Nephron progenitor cell (in vitro differentiated cells): ENCODE measurements at places on chromosomes 6 and 20.

GRCh38 chr20:58698741-58699622 lies 6.4 kb downstream of the NPEPL1 start:
- no peak overlapping the region for H3K4me3 ChIP-seq
- DNase-seq, result no peak
- H3K36me3 ChIP-seq, result peaks cover 42% of the 10 kb centered on the region
- H3K4me1 ChIP-seq, result peaks cover 9% of the 10 kb centered on the region
- H3K27me3 ChIP-seq, result no peaks in the 10 kb centered on the region

DNA sequence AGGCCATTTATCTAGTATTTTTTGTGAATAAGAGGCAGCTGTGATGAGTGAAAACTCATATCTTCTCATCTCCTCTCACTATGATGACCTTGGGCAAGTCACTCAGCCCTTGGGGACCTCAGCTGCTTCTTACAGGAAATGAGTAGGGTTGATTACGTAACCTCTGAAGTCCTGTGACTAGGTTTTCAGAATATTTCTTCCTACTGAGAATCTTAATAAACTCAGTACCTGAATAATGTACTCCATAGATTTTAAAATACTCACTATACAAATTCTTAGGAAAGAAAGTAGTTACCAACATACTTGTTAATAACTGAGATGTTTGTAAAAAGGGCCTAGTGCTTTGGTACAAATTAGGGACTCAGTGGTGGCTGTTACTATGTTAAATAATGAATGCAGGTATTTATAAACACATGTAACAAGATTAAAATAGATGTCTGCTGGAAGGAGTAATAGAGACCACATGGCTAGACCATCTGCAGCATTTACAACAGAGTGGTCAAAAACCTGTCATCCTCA lies 60.9 kb downstream of the RPRD1B start:
- no peak for DNase-seq
- peak overlapping the region; percentile 53 for H3K27ac ChIP-seq
- H3K36me3 ChIP-seq, result peaks cover 8% of the 10 kb centered on the region
- H3K4me3 ChIP-seq, result no peak overlapping the region

- H3K4me3 ChIP-seq, result no peak overlapping the region
- H3K36me3 ChIP-seq, result peaks cover 7% of the 10 kb centered on the region
- no peak for DNase-seq
- no peak overlapping the region for H3K27ac ChIP-seq
These were observed 75.1 kb upstream of the AFDN start for GRCh38 chr6:167751579-167752115.

- peaks cover 13% of the 10 kb centered on the region for H3K36me3 ChIP-seq
- no peak overlapping the region for H3K27ac ChIP-seq
- peak; percentile 92 for DNase-seq
These were observed 222.0 kb upstream of the PDE10A start for GRCh38 chr6:165884813-165885765.

- no peak overlapping the region for H3K4me3 ChIP-seq
- H3K27ac ChIP-seq, result no peak overlapping the region
- H3K4me1 ChIP-seq, result no peaks in the 10 kb centered on the region
- no peaks in the 10 kb centered on the region for H3K36me3 ChIP-seq
- no peak for DNase-seq
These were observed 766.0 kb downstream of the KIF16B start for GRCh38 chr20:15807271-15807670.

- H3K4me1 ChIP-seq, result no peaks in the 10 kb centered on the region
- no peaks in the 10 kb centered on the region for H3K36me3 ChIP-seq
- no peak for DNase-seq
- H3K27ac ChIP-seq, result no peak overlapping the region
These were observed 37.9 kb upstream of the IRAK1BP1 start for GRCh38 chr6:78829407-78829806.

GRCh38 chr20:11791835-11792567 lies 125.7 kb upstream of the BTBD3 start:
- DNase-seq, result no peak
- peaks cover 51% of the 10 kb centered on the region for H3K4me1 ChIP-seq
- H3K27ac ChIP-seq, result peak overlapping the region; percentile 79
- peaks cover 2% of the 10 kb centered on the region for H3K27me3 ChIP-seq

- H3K27ac ChIP-seq, result no peak overlapping the region
- H3K4me3 ChIP-seq, result no peak overlapping the region
- H3K4me1 ChIP-seq, result peaks cover 39% of the 10 kb centered on the region
- DNase-seq, result no peak
- no peaks in the 10 kb centered on the region for H3K27me3 ChIP-seq
- H3K36me3 ChIP-seq, result peaks cover 23% of the 10 kb centered on the region
These were observed 115.6 kb downstream of the MTHFD1L start for GRCh38 chr6:150981095-150981494.

DNA sequence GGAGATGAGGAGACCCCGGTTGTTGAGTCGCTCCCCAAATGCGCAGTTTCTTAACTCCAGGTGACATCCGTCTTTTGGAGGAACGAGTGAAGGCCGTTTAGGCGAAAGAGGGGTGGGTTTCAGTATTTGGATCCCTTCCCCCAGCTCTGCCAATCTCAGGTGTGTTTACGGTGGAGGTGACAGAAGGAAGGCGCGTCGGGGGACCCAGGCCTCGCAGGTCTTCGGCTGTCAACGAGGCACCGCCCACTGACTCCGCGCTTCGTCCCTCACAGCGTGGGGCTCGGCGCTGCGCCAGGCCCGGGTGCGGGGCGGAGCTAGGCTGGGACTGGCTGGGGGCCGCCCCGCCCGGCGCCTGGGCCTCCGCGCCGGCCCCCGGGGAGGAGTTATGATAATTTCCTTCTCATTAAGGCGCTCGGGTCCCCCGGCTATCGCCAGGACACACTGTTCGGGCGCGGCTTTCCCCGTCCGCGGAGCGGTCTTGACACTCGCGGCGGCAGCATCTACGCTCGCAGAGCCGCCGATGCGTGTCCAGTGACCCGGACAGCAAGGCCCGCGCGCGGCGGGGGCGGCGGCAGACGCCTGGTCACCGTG lies at the start of gene TFAP2C:
TSS of gene TFAP2C (plus strand) at position 434 of the 591 bp plus-strand sequence. CDS start 239 bp downstream, outside the sequence.
- H3K27me3 ChIP-seq, result peaks cover 98% of the 10 kb centered on the region
- DNase-seq, result peak; percentile 84
- peak within 1 kb of the TSS; percentile 79 for H3K4me3 ChIP-seq
- peaks cover 26% of the 10 kb centered on the region for H3K4me1 ChIP-seq

GRCh38 chr6:116316772-116317467 lies 37.2 kb upstream of the TSPYL1 start:
- H3K4me1 ChIP-seq, result peaks cover 3% of the 10 kb centered on the region
- no peak for DNase-seq
- H3K36me3 ChIP-seq, result no peaks in the 10 kb centered on the region
- H3K4me3 ChIP-seq, result no peak overlapping the region

DNA sequence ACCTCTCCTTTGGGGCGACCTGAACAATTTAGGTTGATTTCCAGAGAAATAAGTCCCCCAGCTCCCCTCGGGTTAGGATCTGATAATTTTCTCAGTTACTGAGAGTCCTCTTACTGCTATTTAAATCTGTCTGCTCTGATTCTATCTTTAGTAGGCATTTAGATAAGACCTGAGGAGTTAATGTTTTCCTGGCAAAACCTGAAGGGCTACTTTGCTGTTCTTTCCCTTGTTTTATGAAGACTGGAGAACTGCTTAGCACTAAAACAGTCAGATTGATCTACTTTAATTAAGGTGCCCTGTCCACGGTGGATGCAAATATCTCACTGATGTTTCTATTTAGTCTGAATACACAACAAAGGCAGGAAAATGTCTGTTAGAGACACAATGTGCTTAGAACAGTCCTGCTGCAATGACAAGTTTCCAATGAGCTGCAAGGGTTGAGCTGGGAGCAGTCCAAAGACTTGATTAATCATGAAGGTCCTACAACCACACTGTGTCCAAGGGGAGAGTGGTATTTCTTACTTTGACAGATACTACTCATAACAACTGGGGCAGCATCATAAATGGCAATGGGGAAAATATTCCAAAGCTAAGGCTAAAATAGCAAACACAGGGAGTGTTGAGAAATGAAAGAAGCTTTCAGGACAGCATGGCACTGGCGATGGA lies 15.7 kb downstream of the ADTRP start:
- no peak overlapping the region for H3K27ac ChIP-seq
- no peak for DNase-seq
- H3K27me3 ChIP-seq, result peaks cover 8% of the 10 kb centered on the region
- peaks cover 29% of the 10 kb centered on the region for H3K4me1 ChIP-seq
- H3K4me3 ChIP-seq, result no peak overlapping the region
- no peaks in the 10 kb centered on the region for H3K36me3 ChIP-seq

GRCh38 chr6:47789553-47789952 lies 7.7 kb downstream of the OPN5 start:
- H3K4me3 ChIP-seq, result no peak overlapping the region
- H3K27ac ChIP-seq, result no peak overlapping the region
- H3K4me1 ChIP-seq, result peaks cover 4% of the 10 kb centered on the region
- DNase-seq, result no peak
- no peaks in the 10 kb centered on the region for H3K36me3 ChIP-seq
- peaks cover 24% of the 10 kb centered on the region for H3K27me3 ChIP-seq

GRCh38 chr6:168636147-168637004 lies 195.4 kb downstream of the SMOC2 start:
- peaks cover 70% of the 10 kb centered on the region for H3K4me1 ChIP-seq
- H3K36me3 ChIP-seq, result peaks cover 10% of the 10 kb centered on the region
- no peaks in the 10 kb centered on the region for H3K27me3 ChIP-seq
- no peak overlapping the region for H3K27ac ChIP-seq
- DNase-seq, result no peak
- no peak overlapping the region for H3K4me3 ChIP-seq
